ENCODE measurements at places on chromosomes 2 and 18.
A peak's percentile ranks its signal among the peaks of the same experiment; 100 is the strongest.

DNA sequence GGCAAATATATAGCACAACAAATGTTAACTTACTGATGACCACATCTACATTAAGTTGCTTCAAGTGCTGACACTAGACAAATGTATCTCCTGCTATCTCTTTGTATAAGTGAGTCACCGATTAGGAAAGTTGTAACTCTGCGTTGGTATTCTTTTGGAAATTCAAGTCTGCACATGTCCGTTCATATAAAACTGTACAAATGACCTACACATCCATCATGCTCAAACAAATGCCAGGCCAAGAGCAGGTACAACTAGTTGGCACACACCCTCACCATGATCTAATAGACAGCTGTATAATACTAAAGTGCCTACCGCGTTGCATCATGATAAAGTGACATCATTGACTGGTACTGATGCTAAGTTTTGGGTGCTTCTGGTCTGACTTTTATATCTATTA, 141.1 kb downstream of the RBMS1 start:
- peak; percentile 74 for DNase-seq

DNA sequence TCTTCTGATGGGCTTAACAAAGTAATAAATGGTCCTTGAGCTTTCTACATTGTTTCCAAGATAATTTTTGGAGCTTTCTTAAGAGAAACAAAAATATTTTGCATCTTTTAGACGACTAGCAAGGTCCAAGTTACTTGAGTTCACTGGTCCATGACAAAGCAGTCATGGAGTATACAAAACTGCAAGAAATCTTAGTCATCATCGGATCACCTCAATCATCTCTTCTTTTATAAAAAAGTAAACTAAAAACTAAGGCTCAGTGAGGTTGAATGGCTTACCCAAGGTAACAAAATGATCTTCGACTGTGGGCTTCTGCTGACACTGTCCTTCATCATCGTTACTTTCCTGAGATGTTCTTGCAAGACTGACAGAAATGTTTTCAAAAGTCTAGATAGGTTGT, 11.9 kb downstream of the FIGN start:
- no peak for DNase-seq

GRCh38 chr2:179097131-179097530, 47.2 kb upstream of the CCDC141 start:
- DNase-seq, result no peak

DNA sequence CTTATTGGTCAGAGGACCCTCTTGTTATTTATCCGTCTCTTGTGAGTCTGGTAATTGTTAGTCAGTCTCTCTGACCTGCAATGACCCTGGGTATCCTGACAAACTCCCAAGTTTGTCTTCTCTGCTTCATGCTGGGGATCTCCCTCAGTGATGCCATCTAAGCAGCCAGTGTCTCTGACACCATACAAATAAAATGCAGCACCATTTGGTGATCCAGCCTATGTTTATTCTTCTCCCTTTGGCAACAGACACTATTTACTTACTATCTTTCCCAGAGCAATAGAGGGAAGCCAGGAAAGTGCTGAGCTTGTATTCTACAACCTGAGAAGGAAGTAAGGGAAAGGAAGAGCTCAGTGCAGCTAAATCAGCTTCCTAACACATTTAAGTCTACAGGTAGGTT, 15.9 kb downstream of the SERPINE2 start:
- peak; percentile 17 for DNase-seq
